ENCODE measurements at places on chromosomes 2 and 18.
A peak's percentile ranks its signal among the peaks of the same experiment; 100 is the strongest.

GRCh38 chr2:12076810-12077209 is 330.4 kb downstream of the LPIN1 start:
- no peak for DNase-seq

DNA sequence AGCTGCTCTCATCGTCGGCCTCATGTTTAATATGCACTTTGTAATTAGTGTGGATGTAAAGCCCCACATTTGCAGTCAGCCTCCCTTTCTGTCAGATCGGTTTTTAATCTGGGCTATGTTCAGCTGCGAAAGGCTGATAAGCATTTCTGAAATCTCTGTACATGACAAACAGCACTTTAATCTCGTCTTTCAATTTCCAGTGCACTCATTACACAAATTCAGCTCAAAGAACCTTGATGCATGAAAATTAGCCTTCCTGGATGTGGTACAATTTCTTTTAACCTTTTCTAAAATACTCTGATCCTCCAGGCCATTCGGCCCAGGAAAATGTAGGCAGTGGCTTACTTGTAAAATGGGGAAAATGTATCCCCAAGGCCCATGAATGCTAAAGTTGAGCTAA is 265.1 kb downstream of the RND3 start:
- DNase-seq: no peak

GRCh38 chr2:238645716-238646115 is 202.2 kb upstream of the TWIST2 start:
- DNase-seq: no peak

- no peak for DNase-seq
Observed at GRCh38 chr2:58571181-58571852, 330.2 kb upstream of the FANCL start.

DNA sequence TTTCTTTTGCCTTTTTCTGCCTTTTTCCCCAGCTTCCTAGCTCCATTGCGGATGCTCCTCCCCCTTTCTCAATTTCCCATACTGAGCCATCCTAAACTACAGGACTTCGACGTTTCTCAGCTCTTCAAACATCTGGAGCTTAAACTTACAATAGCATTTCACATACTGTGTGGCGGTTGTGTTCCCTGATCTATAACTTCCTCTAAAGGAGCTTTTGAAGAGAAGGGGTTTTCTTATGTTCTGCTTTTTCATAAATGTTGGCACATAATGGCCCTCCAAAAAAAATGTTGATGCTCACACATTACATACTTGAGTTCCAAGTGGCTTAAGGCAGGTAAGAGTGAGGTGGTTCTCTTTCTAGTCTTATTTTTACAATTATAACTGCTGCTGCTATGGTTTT is 87.4 kb downstream of the RNF144A start:
- DNase-seq: no peak

GRCh38 chr2:67169417-67170140 is 227.6 kb upstream of the ETAA1 start:
- no peak for DNase-seq

DNA sequence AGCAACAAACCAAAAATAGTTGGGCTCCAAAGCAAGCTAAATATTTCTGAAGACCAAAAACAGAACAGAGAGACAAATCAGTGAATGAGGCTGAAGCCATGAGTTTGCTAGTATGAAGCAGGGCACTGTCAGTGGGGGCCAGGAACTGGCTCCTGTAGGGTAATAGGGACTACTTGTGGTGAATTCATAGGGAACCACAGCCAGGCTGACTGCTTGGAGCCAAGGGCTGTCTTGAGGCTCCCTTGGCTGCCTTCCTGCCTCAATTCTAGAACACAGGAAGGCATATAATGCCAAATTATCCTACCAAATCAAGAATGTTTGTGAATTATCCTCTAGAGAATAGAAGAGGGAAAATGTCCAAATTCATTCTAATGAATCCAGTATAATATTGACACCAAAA is 406.0 kb downstream of the CCDC85A start:
- DNase-seq: no peak

- no peak for DNase-seq
Observed at GRCh38 chr2:190682168-190682567, 33.3 kb downstream of the NAB1 start.

DNA sequence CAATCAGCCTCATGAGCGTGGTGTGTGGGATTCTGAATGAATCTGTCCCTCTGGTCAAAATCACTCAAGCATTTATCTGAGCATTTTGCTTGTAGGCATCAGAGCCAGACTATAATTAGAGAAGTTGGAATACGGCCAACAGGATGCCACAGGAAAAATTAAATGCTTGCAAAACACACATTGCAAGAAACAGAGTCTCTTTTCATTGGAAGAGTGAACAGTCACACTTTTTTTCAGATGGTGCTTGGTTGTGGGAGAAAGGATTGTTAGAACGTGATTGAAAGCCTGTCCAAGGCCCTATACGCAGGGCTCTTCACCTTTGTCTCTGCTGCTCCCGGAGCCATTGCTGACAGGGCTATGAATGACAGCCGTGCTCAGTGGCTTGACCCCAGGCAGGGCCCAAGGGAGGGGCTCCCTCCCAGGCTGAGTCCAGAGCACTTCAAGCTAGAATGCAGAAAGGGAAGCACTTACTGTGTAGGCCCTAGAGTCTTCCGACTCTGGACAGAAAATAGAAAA is 59.8 kb downstream of the SNTG2 start:
- DNase-seq: no peak

- no peak for DNase-seq
Observed at GRCh38 chr18:79916546-79917168, 34.8 kb downstream of the SLC66A2 start.

DNA sequence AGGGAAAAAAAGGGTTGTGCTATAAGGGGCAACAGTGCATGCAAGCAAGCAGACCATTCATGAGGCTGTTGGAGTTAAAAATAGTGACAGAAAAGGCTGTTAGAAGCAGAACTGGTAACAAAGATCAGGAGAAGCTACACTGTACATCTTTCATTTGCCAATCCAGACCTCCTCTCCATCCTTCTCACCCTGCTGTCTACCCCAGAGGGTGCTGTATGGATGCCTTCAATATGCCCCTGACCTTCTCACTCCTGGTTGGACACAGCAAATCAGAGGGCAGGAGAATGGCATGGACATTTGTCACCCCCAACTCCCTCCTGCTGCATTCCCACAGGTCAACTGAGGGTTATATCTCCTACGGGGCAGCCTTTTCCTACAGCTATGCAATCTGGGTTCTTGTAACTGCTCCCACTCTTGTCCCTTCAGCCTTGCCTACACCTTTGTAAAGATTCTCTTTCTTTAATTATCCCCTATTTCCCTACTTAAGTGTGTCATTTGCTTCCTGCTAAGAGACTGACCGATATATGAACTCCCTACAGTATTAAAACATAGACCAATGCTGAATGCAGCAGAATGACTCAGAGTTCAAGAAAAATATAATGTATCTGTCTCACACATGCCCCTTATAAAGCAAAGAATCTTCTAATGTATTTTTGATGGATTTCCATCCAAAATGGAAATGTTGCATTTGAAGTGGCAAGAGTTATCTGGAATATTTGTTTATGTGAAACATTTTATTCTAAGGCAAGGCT is 169.2 kb upstream of the NCKAP5 start:
- no peak for DNase-seq

DNA sequence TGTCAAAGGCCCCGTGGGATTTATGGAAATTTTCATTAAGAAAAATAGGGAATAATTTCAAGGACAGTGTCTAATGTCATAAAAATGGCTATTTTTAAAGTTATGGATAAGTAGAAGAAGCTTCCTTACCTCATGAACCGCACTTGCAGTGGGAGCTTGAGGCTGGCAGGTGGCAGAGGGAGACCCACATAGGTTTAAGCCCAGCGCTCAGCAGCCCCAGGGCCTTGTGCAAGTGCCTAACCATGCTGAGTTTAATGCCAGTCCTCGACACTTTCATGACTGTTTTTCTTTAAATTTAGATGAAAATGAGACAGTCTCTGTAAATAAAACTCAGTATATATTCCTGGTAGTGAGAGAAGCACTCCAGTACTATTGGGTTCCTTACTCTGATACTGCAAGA is 285.6 kb downstream of the CNTNAP5 start:
- DNase-seq: no peak

DNA sequence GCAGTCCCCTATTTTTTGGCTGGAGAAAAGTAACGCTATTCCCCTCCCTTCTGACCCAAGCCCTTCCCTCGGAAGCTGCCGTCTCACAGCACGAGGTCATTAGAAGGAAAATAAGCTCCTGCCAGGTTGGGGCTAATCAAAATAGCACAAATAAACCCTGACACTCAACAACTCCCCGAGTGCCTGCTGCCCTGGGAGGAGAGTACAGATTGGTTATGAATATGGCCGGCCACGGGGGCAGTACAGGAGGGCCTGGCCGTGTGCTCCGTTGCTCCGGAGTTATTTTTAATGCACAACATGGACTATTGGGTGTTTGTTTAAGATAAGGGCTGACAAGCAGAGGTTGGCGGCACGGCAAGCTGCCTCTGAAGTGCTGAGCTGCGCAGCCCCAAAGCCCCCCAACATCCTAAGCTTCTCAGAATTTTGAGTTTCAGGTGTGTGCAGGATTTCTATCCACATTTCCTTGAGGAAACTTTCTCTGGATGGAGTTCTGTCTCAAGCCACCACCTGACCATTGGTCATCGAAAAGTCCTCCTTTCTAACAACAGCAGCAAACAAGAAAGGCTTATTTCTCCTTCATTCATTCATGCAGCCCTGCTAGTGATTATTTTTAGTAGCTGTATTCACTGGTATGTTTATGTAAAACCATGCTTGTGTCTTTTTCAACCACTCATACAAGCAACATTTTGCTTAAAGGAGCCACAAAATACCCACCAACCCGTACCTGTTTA is 58.7 kb downstream of the PAX3 start:
- DNase-seq: no peak

GRCh38 chr2:36528274-36528673 is 69.7 kb downstream of the FEZ2 start:
- no peak for DNase-seq

GRCh38 chr2:169828141-169828811 is 1.0 kb downstream of the UBR3 start:
- peak; percentile 53 for DNase-seq

DNA sequence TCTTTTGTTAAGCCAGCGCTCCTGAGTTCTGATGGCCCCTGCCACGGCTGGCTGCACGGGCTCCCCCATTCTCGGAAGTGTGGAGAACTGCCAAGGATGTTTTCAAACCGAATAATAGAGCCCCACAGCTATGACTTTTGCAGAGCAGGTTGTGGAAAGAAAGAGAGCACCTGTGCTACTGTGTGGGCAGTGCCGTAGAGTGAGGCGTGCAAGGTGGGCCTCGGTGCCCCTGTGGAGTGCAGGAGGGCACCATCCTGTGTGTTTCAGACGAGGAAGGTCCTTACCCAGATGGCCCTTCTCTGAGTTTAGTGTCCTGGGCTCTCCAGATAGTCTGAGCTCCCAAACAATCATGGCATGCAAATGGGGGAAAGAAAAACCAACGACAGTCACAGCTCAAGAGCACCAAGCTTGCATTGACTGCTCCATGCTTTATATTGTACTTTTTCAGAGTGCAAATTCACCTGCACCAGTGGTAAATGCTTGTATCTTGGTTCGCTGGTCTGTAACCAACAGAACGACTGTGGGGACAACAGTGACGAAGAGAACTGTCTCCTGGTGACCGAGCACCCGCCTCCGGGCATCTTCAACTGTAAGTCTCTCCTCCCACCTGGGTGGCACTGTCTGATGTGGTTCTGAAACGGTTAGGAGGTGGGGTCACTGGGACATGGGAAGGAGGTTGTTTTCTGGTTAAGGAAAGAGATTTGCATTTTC is 219.4 kb downstream of the LDLRAD4 start:
- DNase-seq: peak; percentile 26

DNA sequence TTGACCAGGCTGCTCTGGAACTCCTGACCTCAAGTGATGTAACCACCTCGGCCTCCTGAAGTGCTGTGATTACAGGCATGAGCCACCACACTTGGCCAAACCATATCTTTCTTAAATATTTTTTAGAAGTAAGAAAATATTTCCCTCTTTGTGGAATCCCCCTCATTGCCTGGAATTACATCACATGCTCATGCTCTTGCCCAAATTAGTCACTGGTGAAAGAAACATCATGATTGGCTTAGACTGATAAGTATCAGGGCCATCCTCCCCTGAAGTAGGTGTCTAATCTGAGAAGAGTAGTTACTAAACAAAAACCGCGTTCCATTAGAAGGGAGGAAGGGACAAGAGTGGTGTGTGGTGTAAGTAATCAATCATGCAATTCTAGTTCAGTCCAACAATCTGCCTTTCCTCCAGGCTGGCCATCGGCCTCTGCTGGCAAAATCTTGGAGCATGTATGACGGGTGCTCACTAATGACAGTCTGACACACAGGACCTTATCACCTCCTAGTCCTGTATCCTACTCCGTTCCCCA is 52.3 kb upstream of the SCG2 start:
- no peak for DNase-seq

- DNase-seq: peak; percentile 33
Observed at GRCh38 chr18:23662309-23663263, at the start of gene ANKRD29. Gene ANKRD29 (minus strand): TSS chr18:23662911. CDS start chr18:23662730, 181 bp downstream.

DNA sequence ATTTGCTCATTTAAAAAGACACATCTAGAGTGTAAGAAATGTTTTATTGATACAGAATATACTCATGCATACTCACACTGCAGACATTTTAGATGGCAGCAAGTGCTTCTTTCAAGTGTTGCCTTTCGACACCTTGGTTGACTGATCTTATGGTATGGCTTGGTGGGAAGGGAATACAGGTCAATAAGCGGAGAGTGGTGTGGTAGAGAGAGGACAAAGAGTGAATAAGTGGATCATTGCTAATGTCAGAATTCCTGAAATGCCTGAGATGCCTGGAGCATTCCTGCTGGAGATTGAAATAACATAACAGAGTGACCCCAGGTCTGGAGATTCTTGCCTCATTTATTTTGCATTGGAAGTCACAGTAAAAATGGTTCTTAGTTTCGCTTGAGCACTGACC is 76.7 kb downstream of the RND3 start:
- no peak for DNase-seq

GRCh38 chr2:120108049-120108448 is 95.2 kb downstream of the EPB41L5 start:
- DNase-seq: no peak

Measured in stimulated activated CD8-positive, alpha-beta memory T cell treated with anti-CD3 and anti-CD28 coated beads, Interleukin-7, amount 100 ng/mL, for 4 hours (primary cell).